ENCODE measurements at places on chromosomes 2 and 18. TPM values are rescaled to one million over a fixed set of nuclear protein-coding genes. Genes with fewer than 3 reads are reported as not detected.

Gene GPR75
- 4.6 TPM for total RNA-seq

Gene ZBTB7C
- total RNA-seq = 13.2 TPM

Gene ATP6V1B1
- 1.6 TPM for total RNA-seq

Gene C2orf92
- total RNA-seq = 5.0 TPM

Gene CYP26B1
- total RNA-seq = 1.2 TPM

Gene FEV
- not detected for total RNA-seq

Gene SPAG16
- total RNA-seq = 26.8 TPM

Gene SAG
- total RNA-seq = not detected

Gene CNTNAP5
- total RNA-seq = not detected

Gene MYO7B
- 0.33 TPM for total RNA-seq

Gene SALL3
- not detected for total RNA-seq

Gene IL1F10
- total RNA-seq = not detected

Gene SRD5A2
- total RNA-seq = not detected

Gene ALPP
- not detected for total RNA-seq

Gene PRSS56
- not detected for total RNA-seq

Gene GALNT5
- total RNA-seq = 0.17 TPM

Gene NTSR2
- not detected for total RNA-seq

Gene MZT2B
- total RNA-seq = 174 TPM

Gene RIT2
- total RNA-seq = not detected

Gene NT5C1B
- not detected for total RNA-seq

Gene ACTR1B
- 81.7 TPM for total RNA-seq

Gene LBH
- total RNA-seq = 226 TPM

Gene RNMT
- 14.1 TPM for total RNA-seq

Gene RMC1
- 31.6 TPM for total RNA-seq

Gene IL1R1
- 157 TPM for total RNA-seq

Gene SOWAHC
- 46.6 TPM for total RNA-seq

Gene CHRND
- total RNA-seq = not detected

Gene DES
- total RNA-seq = 23,535 TPM

Data from esophagus muscularis mucosa (tissue), 4 donors.